ENCODE measurements at places on chromosomes 3 and 15.

DNA sequence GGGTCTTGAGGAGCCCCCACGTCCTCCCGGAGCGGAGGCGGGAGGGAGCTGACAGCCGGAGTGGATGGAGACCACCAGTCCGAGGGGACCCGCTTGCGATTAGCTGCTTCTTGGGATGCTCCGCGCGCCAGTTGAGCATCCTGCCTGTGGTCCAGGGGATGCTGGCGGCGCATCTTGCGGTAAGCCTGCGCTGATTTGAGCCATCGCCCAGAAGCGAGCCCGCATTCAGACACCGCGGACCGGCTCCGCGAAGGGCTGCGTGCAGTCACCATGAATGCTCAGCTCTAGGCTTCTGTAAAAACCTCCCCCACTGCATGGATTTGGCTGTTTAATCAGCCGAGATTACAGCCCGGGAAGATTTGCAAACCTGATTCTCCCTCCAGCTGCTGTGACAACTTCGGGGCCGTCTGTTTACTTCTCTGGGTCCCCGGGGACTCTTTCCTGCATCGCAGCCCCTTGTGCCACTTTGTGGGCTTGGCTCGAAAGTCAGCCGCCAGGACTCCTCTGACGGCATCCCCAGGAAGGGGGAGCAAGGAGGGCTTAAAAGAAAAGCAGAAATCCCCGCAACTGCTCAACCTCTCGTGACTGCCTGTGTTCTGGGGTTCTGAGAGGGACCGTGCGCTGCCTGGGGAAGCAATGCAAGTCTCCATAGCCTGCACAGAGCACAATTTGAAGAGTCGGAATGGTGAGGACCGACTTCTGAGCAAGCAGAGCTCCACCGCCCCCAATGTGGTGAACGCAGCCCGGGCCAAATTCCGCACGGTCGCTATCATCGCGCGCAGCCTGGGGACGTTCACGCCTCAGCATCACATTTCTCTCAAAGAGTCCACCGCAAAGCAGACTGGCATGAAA is 171.1 kb downstream of the KCNAB1 start:
- DNase-seq: no peak

- DNase-seq: no peak
Observed at GRCh38 chr3:123072152-123072551, 5.3 kb downstream of the PDIA5 start.

GRCh38 chr15:88428805-88429605 is 38.2 kb downstream of the MRPL46 start:
- no peak for DNase-seq

DNA sequence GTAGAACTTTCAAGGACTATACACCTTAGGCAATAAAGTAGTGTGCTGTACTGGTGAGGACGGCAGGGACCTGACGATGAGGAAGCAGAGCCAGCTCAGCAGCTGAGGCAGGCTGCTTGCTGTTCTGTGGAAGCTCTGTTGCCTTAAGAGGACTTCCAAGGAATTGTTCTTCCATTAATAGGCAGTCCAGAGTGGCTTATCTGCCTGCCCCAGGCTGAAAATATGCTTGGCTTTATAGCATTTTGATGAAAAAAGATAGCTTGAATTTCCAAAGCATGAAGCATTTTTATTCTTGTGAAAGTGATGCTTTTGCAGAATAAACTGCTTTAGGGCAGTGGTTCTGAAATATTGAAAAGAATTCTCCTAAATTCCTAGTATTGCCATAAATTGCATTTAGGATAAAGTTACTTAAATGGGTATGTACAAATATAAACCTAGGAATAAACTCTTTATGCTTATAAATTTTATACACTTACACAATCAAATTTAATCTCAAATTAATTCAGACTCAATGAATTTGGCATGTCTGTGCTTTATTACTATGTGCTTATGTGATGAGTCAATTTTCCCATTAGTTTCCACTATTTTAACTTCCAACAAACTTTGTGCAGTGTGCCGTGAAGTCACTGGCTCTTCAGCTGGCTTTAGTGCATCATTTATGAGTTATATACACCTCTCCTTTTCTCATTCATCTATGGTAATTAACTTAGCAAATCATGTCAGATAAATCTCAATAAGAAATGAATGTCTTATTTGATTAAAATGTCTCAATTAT is 231.0 kb upstream of the RASGRP1 start:
- DNase-seq: no peak

Measured in CD4-positive, alpha-beta T cell treated with Interferon alpha-2 for 1 hour (primary cell).